ENCODE measurements at places on chromosomes 6 and 20.

DNA sequence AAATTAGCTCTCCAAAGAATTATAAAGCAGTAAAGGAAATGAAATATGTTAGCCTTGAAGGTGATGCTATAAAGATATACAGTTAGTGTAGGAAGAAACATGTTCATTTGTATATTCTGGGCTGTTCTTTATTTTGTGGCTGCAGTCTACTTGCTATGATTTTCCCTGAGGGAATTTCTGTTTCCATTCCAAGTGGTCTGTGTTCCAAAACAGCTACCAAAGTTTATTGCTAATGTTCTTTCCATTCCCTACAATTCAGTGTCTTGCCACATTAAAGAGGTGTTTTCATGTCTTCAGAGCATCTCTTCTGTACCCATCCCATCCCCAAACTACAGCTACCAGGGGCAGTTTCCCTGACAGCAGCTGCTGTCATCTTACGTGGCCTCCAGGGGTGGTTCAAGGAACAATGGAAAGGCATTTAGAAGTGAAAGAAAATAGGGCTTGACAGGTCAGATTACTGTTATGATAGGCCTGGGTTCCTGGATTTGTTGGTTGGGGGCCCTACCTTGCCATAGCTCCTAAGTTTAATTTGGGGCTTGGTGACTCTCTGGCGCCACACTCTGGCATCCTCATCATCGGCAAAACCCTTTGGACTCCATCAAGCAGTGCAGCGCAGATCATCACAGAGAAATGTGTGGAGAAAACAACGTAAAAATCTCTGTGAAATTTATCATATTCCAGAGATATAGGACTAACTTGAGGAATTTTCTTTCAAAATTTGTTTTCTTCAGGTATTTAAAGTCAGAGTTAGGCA lies 33.8 kb upstream of the AIG1 start:
- peak; percentile 47 for DNase-seq

- no peak for DNase-seq
Measured at GRCh38 chr6:6455272-6455671, 133.2 kb upstream of the LY86 start.

DNA sequence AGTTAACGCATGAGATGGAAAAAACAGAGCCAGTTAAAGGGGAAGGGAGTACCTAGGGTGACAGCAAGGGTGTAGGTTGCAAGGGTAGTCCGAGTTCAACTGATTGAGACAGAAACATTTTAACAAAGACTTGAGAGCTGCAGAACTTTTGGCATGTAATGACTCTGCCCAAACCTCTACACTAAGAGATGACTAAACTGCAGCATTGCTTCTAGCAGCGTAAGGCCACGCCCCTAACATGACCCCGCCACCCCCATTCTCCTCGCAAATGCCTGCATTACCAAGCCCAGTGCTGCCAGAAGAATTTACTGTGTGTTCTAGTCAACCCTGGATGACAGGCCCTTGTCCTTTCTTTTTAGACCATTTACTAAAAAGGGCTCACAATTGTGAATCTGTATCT lies 6.3 kb upstream of the HINT3 start:
- no peak for DNase-seq

DNA sequence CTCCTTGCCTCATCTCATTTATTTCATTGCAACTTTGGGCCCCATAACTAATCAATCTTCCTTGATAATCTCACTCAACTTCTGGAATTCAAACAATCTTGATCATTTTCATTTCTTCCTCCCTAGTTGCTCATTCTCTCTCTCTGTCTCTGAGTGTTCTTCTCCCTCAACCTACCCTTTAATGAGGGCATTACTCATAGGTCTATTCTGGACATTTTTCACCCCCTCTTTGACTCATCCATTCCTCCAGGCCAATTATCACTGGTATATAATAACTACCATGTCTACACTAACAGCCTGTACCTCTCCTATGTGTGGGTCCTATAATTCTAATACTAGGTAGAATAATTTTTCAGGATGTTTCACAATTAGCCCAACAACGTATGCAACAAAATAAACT lies 78.8 kb downstream of the COL21A1 start:
- DNase-seq, result no peak

- no peak for DNase-seq
Measured at GRCh38 chr6:100346203-100346602, 118.5 kb downstream of the SIM1 start.

- DNase-seq, result no peak
Measured at GRCh38 chr6:154500769-154501577, 9.5 kb downstream of the CNKSR3 start.

DNA sequence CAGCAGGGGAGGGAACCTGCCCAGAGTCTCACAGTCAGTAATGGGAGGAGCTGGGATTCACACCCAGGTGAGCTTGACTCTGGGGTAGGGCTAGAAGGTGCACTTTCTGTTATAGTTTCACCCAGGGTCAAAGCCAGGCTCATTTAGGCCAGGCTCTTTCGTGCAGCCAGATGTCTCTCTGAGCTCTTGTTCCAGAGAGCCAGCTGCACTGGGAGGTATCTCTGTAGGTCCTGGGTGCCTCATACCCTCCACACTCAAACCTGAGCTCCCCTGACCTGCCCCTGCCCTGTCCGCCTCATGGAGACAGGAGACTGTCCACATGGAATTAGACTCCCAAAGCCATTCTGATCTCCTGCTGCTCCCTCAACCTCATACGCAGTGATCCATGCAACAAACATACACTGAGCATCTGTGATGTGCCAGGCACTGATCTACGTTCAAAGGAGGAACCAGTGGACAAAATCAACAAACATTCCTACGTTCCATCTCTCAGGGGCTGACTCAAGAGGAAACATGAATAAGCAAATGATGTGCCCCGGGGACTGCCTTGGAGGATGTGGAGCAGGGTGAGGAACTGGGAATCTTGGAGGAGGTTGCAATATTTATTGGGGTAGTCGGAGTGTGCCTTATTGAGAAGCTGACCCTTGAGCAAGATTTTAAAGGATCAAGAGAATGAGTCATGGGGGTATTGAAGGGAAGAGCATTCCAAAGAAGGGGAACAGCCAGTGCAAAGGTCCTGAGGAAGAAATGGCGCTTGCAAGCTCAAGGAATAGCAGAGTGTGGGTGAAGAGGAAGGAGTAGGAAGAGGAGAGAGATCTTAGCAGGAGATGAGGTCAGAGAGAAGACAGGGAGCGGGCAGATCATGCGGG lies 71.3 kb upstream of the TOX2 start:
- DNase-seq, result no peak

DNA sequence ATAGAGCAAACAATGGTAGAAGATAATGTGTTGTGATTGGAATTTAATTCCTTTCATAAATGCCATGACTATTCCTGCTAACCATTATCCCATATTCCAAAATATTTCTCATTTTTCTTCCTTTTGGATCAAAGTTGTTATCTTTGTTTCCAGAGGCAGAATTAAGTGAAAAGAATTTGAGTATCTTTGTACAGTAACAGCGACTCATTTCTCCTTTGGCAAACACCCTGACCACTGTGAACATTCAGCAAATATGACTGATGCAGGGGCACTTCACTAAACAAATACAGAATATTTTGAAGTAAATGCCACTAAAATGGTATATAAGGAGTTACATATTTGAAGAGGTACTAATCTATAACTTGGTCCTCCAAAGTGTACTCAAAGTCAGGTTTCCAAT lies 105.0 kb upstream of the LAMP5 start:
- DNase-seq, result no peak

- DNase-seq, result peak; percentile 56
Measured at GRCh38 chr6:27188061-27188884, 59.2 kb upstream of the PRSS16 start.

DNA sequence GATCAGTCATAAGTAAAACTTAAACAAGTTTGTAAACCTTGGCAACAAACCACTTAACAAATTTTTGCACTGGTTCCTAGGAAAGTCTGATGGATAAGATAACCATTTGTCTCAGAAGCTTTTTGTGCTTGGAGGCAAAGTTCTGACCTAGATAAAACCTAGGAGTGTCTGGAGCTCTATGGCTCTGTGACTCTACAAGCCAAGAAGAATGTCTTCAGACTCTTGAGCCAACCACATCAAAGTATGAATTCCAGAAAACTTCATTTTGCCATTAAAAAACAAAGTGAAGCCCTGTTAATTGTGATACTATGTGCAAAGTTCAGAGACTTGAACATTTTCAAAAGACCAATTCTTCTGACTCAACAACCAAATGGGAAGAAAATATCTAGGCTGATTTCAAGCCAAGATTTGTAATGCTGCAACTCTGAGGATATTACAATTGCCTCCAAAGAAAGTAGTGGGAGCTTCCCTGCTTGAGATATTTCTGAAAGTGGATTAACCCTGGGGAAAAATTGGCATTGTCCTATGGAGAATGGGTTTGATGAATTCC lies 158.1 kb upstream of the FOXQ1 start:
- no peak for DNase-seq

- DNase-seq, result no peak
Measured at GRCh38 chr6:135323202-135323668, 142.1 kb downstream of the MYB start.

- no peak for DNase-seq
Measured at GRCh38 chr6:79048611-79049010, 29.4 kb downstream of the PHIP start.

DNA sequence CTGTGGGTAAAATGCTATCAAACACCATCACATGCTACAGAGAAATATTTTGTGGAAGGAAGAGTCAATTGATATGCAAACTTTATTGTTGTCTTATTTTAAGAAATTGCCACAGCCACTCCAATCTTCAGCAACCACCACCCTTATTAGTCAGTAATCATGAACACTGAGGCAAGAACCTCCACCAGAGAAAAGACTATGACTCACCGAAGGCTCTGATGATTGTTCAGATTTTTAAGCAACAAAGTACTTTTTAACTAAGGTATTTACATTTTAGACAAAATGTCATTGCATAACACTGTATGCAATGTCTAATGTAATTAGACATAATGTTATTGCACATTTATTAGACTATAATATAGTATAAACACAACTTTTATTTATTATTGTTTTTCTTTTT lies 26.2 kb upstream of the MMP24 start:
- no peak for DNase-seq

GRCh38 chr6:44660561-44661220 lies 273.2 kb downstream of the CDC5L start:
- DNase-seq, result no peak

DNA sequence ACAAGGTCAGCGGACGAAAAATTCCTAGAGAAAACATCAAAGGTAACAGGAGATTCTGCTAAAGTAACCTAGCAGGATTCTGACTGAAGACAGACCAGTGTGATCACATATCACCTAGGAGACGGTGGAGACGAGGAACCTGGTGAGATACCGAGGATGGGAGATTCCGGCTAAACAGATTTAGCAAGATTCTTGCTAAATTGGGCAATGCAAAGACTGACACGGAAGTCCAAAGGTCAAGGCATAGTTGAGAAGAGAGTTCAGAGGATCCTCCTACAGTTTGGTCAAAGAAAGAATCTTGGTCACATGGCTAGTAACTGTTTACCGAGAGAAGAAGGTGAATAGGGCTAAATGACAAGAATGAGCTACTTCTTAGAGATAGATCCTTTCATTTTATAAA lies 61.1 kb downstream of the TMEM170B start:
- no peak for DNase-seq

GRCh38 chr6:112980676-112981075 lies 633.5 kb downstream of the RFPL4B start:
- no peak for DNase-seq

DNA sequence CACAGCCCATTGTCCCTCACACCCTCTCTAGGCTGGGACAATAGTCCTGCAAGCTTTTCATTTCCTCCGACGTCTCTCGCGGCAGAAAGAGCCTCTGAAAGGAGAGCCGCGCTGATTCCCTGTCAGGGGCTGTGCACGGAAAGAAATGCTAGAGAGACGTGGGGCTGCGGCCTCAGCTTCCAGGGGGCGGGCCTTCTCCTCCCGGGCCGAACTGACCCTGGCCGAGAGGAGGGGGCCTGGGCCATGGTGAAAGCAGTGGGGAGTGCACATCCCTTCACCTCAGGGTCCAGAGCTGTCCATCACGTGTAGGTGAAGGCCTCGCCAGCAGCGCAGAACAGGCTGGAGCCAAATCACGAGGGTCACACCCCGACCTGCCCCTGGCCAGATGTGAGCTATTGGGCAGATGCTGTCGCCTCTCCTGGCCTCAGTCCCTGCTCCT lies 220.4 kb downstream of the TAF4 start:
- no peak for DNase-seq

DNA sequence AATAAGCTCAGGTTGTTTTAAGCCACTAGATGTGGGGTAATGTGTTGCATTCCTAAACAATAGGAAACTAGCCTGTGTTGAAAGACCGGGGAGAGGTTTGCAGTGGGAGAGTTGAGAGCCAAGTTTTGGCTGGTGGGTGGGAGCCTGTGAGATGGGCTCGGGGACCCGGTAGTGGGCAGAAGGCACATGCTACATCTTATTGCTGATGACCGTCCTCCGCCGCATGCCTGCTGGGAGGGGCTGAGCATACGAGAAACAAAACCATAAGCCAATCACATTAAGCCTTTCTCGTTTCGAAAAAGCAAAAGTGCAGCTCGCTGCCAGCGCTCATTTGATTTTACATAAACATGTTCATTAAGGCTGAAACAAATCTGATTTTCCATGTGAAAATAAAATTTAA lies 57.4 kb upstream of the MPC1 start:
- no peak for DNase-seq

GRCh38 chr6:157763904-157764177 lies 59.2 kb upstream of the SNX9 start:
- DNase-seq, result no peak

DNA sequence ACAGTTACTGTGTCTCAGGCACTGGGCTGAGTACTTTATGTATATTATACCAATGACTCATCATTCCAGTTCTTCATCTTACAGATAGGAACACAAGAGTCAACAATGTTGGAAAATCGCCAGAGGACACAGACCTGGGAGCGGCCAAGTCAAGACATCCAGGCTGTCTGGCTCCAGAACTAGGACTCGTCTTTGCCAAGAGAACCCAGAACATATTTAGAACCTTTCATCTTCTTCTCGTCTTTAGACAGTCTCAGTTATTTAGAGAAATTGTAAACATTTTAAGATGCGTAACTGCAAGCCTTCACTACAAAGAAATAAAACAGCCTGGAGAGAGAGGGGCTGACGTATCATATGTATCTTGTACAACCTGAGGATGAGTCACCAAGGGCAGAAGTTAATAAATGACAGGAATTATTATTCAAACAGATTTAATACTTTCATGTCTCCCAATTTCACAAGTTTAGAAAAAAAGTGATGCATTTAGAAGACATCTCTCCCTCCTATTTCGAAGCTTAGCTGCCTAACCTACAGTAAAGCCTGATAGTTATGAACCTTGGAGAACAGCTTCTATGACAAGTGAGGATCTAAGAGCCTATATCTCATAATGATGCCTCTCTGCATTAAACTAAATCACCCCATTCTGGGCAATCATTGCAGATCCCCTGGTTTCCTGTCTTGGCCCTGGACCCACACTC lies 43.4 kb downstream of the SLC22A3 start:
- no peak for DNase-seq

- DNase-seq, result peak; percentile 23
Measured at GRCh38 chr20:6765469-6766058, 1.9 kb upstream of the BMP2 start.

GRCh38 chr6:21281366-21281765 lies 312.2 kb upstream of the SOX4 start:
- no peak for DNase-seq

- no peak for DNase-seq
Measured at GRCh38 chr6:16559071-16559470, 202.2 kb downstream of the ATXN1 start.

Measured in body of pancreas (tissue), 4 donors.